Suprapubic skin (tissue), 4 donors: ENCODE measurements at places on chromosomes 4 and X.

GRCh38 chr4:135244696-135245095 is 1043.1 kb upstream of the PABPC4L start:
- DNase-seq: no peak

- no peak for DNase-seq
Measured at GRCh38 chrX:119735467-119735866, 22.9 kb upstream of the SOWAHD start.

- DNase-seq: no peak
Measured at GRCh38 chrX:21930986-21931385, 9.5 kb upstream of the SMS start.

GRCh38 chr4:99430106-99430505 is 5.0 kb downstream of the ADH7 start:
- DNase-seq: no peak

GRCh38 chr4:90095000-90095399 is 32.2 kb upstream of the CCSER1 start:
- no peak for DNase-seq

DNA sequence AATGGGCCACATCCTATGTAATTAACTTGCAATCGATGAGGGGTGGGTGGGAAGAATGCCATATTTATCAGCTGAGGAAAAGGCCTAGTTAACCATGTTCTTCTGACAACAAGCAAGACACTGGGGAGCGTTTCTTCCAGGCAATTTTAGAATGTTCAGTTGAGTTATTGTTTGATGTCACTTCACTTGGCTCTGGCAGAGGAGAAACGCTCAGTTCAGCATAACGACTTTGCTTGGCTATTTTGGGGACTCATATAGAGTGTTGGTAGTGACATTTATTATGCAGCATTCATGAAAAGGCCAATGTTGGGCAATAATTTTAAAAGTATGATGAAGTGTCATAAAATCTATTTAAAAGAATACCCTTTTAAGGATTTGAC is 648 bp downstream of the SYNPO2 start:
- no peak for DNase-seq
